Activated CD8-positive, alpha-beta T cell treated with anti-CD3 and anti-CD28 coated beads, Interleukin-2, amount 10 ng/mL, durations not matched to agents 7 days and 5 days (primary cell): ENCODE measurements at places on chromosomes 6 and 20. TPM values are rescaled to one million over a fixed set of nuclear protein-coding genes. Genes with fewer than 3 reads are reported as not detected.

GRCh38 chr6:3228771-3229565 lies 1.5 kb upstream of the TUBB2B start:
- DNase-seq = peak; percentile 56

- no peak for DNase-seq
Measured at GRCh38 chr6:155216312-155217046, 47.3 kb upstream of the CLDN20 start.

GRCh38 chr6:162636167-162636566 lies 91.4 kb downstream of the PRKN start:
- no peak for DNase-seq

DNA sequence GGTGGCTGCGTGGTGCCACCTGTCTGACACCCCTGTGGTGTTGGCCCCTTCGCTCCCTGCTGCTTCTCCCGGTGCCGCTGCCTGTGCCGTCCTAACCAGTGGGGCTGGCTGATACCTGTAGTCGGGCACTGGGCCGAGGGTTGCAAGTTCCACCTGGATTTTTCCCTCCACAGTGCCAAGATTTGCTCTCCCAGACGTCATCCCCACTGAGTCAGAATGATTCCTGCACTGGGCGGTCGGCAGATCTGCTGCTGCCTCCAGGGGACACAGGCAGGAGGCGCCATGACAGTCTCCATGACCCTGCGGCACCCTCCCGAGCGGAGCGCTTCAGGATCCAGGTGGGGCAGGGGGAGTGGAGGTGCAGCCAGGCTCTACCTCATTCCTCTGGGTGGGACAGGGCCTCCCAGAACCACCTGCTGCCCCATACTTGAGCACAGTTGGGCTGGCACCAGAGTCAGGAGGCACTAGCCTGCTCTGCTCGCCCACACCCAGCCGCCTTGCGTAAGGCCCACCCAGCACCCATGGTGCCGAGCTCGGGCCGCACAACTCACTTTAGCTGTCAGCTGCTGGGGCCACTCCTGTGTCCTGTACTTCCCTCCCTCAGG lies 60.2 kb downstream of the TCP11 start:
- no peak for DNase-seq

DNA sequence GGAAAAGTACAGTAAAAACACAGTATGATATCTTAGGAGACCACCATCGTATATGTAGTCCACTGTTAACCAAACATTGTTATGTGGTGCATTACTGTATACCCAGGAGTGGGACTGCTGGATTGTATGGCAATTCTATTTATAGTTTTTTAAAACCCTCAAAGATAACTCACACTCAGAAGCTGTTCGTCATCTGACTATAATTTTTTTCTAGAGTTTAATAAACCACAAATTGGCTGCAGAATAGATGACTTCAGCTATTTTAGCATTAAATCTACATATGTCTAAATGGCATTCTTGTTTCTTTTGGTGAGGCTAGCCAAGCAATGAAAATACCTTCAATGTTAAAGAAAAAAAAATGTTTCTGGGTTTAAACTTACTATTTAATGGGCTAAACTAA lies 134.2 kb upstream of the BMP5 start:
- DNase-seq = no peak

- DNase-seq = peak; percentile 60
Measured at GRCh38 chr20:8020314-8021079, 936 bp upstream of the TMX4 start.

Gene NXT1
- total RNA-seq = 35.5 TPM

Gene DAAM2
- total RNA-seq = not detected

Gene FRK
- total RNA-seq = 0.03 TPM
